CD4-positive, alpha-beta T cell treated with Interleukin-21 for 1 hour (primary cell): ENCODE measurements at places on chromosomes 5 and 9.

DNA sequence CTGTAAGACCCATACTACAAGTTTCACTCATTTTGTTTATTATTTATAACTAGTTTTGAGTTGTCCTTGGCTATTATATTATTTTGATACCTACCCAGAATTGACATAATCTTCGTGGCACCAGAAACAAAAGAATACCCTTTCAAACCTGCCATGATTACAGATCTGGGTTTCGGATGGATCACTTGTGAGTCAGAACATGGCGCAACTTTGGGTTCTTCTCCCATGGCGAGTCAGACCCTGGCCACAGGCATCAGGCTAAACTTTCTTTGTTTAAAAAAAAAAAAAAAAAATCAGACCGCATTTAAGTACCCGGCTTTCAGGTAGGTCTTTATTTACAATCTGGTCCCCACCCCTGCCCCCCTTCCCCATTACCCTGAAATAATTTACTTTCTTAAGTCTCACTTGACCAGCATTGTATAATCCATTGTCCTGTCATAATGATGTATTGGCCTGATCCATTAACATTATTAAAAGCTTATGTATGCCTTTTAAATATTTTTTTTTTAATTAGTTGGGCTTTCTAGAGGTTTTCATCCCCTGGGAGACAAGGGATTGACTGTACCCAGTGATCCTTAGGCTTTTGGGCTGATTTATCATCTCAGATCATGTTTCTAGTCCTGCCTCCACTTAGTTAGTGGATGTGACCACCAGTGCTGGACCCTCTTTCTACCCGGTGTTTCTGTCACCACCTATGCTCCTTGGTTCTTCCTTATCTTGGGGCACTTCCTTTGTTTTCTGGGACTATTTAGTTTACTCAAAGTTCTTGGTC is 43.9 kb downstream of the F2RL2 start:
- DNase-seq, result no peak

DNA sequence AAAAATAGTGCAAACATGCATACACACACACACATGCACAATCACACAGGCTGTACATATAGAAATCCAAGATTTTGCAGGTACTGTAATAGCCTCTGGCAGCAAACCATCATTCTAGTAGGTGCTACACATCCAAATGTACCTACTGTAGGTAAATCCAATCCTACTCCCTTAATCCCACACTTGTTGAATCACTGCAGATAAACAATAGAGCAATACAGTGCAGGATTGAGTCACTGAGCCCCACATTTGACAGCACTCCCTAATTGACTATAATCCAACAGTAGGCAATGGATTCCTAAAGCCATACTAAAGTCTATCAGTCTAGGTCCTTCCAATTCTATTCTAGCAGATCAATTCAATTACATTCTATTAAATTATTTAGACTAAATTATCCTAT is 1640.5 kb upstream of the CDH9 start:
- no peak for DNase-seq

DNA sequence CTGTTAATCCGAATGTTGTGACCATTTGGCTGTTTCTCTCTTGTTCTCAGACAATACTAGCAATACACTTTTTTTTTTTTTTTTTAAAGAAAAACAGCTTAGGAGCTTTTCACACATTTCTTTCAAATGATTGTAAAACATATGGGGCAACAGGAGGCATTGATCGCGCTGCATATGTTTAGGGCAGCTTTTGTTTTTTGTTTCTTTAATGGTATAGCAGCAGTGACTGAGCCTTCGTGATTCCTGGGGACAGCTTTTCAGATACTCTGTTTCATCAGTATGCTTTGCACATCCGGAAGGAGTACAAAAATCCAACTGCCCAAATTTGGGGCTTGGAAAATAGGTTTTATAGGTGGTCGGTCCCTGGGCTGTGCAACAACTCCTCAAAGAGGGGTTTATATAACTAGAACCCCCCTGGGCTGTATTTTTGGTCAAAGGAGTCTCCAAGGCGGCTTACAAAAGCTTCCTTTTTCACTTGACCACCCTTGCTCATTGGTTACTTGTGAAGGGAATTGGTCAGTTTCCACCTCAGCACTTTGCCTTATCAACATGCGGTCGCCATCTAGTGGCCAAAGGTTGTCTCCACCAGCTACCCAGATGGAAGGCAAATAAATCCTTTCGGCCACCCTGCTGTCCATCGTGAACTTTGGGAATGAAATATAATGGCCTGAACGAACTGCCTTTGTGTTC is 91.8 kb downstream of the PDE6A start:
- DNase-seq, result peak; percentile 38

DNA sequence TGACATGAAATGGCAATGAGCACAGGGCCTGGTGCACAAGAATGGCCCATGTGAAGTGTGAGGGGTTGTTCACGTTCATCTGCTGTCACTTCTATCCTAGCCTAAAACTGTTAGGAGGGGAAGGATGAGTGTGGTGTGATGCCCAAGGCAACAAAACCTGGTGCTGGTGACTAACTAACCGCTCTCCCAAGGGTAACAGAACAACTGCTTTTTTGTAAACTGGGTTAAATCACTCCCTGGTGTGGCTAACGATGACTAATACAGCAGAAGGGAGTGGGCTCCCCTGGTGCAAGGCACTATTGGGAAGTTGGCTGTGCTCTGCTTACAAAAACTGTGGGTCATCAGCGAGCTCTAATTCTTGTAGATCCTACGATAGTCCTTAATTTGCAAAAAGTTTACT is 103.2 kb upstream of the VCAN start:
- peak; percentile 5 for DNase-seq

DNA sequence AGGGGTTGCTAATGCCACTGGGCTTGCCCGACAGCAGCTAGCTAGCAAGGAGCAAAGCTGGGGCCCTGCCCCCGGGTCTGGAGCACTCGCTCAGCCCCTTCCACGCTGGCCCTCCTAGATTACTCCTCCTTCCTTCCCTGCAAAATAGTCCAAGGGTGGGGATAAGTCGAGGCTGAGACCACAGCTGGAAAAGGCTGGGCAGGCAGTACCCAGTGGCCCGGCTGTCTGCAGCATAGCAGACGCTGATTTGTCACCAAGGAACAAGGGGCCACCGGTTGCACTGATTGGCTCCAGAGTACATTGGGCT is 73.9 kb downstream of the ADAMTS2 start:
- no peak for DNase-seq

GRCh38 chr9:37046683-37047082 is 12.6 kb upstream of the PAX5 start:
- no peak for DNase-seq

DNA sequence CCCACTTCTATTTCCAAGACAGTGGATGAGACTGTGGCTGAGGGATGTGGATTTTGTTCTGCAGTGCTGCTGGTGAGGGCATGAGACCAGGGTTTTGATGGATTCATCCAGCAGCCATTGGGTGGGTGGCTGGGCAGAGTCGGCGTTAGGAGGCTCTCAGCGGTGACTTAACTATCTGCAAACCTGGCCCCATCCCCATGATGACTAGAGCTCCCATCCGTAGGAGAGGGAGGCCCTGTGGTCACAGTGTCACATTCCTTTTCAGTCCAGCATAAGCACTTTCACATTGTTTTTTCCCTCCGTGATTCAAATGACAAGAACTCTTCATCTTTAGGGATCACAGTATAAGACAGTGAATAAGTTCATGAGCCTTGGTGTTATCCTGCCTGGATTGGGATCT is 60.4 kb upstream of the SPRY4 start:
- no peak for DNase-seq

- DNase-seq, result no peak
These were observed 2023.6 kb upstream of the CDH6 start for GRCh38 chr5:29169886-29170285.

DNA sequence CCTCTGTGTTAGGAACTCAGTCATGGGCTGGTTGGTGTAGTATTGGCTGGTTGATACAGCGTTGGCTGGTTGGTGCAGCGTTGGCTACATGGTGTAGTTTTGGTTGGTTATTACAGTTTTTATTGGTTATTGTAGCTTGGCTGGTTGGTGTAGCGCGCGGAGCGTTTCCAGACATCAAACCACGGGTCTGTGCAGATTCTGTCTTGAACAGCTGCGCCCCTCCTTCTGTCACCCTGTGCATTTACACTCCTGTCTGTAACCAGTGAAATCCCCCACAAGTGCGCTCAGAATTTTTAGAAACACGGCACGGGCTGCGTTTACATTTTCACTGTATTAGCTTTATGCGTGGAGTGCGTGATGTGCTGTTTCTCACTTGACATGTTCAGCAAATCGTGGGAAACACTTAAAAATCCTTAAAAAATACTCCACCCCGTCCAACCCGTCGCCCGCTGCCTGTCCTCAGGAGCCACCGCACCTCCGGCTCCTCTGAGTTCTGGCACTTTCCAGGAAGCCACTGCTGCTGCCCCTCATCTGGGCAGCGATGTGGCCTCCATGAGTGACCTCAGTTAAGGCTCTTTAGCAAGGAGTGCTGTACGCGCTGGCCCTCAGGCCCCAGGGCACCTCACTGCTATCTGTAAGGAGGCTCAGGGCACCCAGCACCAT is 20.8 kb downstream of the NKD2 start:
- no peak for DNase-seq

DNA sequence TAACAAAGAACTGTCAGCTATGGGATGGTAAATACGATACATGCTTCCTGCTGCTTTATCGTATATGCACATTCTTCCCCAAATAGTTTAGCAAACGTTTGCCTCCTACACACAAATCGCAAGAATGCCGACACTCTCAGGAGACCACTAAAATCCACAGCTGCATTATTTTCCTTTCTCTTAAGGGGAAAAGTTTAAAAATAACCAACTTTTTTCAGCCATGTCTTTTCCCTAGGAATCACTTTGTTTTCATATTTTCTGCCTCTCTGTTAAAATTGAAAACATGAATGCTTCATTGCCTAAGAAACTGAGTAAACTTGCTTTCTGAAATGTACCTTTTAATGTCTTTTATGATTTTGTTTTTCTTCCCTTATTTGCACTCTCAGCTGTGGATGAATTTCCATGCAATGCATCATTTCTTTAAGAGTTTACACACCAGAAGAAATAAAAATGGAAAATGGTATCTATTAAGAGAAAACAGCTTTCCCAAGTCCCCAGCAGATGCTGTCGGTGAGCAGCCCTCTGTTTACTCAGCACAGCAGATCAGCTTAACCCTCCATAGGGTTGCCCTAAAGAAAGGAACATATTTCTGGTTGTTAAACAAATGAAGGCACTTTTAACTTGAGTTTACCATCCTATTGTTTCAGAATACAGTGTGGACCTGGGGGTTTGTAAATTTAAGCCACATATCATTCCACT is 66.2 kb downstream of the IZUMO3 start:
- DNase-seq, result no peak

GRCh38 chr5:143499480-143500114 is 96.1 kb upstream of the NR3C1 start:
- no peak for DNase-seq

DNA sequence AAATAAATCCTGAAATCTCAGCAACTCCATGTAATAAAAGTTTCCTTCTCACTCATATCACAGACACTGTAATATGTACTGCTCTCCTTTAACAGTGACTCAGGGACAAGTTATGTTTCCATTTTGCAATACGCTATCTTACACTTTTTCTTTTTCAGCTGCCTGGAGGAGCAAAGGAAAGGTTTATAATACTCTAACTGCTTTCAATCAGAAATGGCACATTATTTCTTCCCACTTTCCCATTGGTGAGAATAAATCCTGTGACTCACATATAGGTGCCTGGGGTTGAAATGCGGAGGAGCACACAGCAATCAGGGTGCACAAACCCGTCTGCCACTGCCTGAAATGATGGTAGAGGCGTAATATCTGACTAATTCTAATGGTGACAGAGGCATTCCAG is 186.6 kb downstream of the HINT1 start:
- DNase-seq, result no peak

DNA sequence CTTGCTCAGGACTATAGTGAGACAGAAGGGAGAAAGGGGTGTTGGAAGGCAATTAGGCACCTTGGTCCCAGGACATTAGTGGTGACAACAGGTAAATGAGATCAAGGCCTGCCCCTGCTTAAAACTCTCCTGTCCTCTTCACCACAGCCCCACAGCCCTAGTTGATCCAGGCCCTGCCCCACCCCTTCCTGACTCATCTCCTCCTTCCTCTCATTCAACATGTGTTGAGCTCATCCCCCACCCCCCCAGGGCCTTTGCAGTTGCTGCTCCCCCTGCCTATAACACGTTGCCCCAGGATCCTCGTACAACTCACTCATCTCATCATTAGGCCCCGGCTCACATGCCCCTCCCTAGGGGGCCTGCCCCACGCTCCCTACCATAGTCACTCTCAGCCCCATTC is 66.8 kb downstream of the TSPAN17 start:
- no peak for DNase-seq

DNA sequence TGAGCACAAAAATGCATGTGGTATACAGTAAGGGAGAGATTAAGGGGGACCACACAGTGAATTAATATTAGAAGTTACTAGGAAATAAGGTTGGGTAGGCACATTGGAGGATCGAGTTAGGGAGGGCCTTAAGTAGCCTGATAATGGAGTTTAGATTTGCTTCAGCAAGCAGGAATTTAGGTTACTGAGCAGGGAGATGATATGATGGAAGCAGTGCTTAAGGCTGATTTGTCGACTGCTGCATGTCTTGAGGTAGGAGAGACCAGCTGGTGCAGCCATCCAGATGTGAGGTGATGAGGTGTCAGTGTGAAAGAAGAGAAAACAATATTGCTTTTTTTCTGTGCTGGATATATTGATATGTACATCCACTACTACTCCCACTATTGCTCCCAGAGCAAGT is 55.2 kb upstream of the ACTBL2 start:
- no peak for DNase-seq

DNA sequence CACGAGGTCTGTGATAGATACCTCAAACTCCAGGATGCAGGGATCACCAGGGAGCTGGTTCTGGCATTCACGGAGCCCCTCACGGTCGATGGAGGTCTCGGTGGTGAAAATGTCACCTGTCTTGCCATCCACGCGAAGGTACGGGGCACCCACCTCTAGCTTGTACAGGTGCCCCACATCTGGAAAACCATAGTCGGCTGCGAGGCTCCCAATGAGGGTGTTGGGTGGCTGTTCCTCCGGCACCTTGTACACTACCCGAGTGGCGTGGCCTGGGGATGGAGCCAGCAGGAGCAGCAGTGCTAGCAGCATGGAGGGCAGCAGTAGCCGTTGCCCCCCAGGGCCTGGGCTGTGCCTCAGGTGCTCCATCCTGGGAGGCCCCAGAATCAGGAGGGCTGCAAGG is 9.2 kb downstream of the PCDH1 start:
- DNase-seq, result no peak

DNA sequence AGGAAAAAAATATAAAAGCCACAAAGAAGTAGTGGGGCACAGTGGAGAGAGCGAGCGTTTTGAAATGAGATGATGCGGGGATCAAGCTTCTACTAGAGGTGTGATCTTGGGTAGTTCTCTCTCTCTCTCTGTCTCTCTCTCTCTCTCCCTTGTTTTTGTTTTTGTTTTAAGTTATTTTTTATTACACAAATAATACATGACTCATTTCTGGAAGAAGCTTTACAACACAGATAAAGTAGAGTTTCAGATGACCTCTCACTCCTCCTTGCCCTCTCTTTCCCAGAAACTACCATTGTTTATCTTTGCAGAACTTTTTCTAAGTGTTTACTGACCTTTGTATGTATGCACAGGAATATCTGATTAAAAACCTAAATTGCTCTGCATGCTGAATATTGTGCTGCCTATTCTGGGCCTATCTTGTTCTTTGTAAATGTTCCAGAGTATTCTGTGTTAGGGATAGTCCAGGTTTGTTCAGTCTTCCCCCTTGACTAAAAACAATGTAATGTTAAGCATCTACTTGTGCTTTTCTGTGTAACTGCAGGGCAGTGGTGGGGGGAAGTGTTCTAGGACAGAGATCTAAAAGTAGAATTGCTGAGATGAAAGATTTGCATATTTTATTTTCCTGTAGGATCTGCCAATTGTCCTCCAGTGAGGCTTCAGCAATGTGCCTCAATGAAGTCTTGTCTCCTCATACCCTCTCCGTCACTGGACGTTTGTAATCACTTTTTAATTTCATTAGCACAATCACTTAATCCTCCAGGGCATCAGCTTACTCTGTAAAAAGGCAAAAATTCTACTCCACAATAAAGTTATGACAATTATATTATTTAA is 52.0 kb downstream of the FYB1 start:
- DNase-seq, result no peak
